ENCODE measurements at places on chromosomes 16 and 17.

DNA sequence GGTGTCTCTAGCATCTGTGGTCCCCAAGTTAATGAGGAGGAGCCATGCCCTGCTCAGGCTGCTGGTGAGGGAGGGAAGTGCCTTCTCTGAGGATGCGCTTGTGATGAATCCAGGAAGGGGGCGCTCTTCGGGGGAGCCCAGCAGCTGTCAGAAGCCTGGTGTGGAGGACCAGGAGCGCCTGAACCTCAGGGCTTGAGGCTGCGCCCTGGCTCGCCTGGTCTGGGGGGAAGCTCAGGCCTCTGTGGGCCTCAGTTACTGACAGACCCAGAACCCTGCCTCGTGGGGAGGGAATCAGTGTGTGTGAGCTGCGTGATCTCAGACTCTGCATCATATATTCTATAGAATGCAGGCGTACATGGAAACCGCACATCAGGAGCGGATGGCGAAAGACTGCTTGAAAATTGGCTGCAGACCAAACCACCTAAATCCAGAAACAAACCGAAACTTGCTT, 126.1 kb downstream of the SEC14L1 start:
- no peak for DNase-seq

GRCh38 chr17:4270736-4271135, 7.0 kb upstream of the ANKFY1 start:
- DNase-seq: no peak

GRCh38 chr17:62802561-62803205, 5.4 kb downstream of the MARCHF10 start:
- no peak for DNase-seq

DNA sequence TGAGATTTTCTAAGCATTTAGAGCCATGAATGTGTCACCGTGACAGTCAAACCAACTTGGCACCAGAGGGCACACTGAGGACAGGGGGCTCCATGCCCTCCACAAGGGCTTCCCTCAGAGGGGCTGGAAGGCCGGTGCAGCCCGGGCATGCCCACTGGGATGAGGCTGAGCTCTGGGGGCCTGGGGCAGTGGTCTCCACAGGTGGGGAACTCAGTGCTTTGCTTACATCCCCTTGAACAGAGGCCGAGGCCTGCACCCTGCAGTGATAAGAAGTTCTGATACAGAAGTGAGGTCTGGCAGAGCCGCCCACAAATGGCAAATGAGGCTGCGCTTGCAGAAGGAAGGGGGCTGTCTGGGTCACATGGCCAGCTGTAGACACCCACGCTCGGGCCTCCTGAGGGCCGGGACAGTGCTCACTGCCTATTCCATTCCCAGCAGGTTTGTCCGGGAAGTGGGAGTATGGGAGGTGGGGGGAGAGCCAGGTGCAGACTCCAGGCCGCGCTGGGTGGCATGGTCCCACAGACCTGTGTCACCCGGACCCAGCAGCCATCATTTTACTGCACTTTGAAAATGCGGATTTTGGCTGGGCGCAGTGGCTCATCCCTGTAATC, 116.8 kb upstream of the CREBBP start:
- DNase-seq: no peak

GRCh38 chr16:48845261-48845660, 235.3 kb upstream of the N4BP1 start:
- no peak for DNase-seq

DNA sequence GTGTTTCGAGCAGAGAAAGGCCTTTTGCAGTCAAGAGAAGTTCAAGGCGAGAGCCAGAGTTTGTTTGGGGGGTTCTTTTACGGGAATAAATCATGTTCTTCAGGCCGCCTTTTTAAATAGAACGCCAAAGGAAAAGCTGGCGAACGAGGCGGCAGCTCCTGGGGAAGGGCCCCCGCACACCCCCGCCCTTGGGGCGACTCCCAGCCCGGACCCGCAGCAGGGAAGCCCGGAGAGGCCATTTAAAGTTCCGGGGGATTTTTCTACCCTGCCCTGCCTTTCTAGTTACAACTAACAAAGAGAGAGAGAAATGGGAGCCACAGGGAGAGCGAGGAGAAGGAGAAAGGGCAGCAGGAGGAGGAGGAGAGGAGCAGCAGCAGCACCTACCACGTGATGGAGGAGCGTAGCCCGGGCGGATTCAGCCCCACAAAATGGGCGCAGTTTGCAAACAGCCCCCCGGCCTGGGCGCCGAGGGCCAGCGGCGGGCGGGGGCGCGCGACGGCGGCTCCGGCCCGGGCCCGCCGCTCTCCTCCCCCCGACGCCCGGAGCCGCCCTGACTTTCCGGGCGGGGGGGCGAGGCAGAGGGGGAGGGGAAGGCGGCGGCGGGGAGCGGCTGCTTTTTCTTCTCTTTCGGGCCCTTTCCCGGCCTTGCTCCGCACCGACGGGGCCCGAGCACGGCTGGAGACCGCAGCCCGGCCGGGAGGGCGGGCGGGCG, 634 bp downstream of the KANSL1 start:
- DNase-seq: peak; percentile 64

DNA sequence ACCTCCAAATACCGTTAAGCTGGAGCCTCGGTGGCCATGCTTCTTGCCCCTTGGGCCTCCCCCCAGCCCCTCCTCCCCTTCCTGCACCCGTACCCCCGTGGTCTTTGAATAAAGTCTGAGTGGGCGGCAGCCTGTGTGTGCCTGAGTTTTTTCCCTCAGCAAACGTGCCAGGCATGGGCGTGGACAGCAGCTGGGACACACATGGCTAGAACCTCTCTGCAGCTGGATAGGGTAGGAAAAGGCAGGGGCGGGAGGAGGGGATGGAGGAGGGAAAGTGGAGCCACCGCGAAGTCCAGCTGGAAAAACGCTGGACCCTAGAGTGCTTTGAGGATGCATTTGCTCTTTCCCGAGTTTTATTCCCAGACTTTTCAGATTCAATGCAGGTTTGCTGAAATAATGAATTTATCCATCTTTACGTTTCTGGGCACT, 928 bp downstream of the HBA1 start:
- DNase-seq: no peak

GRCh38 chr17:41728056-41728455, 6.4 kb downstream of the HAP1 start:
- DNase-seq: no peak

DNA sequence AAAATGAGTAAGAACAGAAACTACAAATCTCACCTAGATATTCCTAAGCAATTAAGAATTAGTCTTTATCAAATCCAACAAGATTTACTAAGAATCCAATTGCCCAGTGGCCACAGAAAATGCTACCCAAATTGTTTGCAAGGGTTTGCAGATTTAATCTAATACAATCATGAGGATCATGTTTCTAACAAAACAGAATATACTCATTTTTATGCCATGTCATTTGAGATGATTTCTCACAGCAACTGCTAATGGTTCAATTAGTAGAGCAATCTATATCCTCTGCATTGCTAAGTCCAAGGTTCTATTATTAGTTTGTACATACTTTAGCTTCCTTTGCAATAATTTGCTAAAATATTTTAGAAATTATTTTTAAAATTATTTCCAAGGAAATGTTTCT, 41.2 kb downstream of the HELZ start:
- no peak for DNase-seq

DNA sequence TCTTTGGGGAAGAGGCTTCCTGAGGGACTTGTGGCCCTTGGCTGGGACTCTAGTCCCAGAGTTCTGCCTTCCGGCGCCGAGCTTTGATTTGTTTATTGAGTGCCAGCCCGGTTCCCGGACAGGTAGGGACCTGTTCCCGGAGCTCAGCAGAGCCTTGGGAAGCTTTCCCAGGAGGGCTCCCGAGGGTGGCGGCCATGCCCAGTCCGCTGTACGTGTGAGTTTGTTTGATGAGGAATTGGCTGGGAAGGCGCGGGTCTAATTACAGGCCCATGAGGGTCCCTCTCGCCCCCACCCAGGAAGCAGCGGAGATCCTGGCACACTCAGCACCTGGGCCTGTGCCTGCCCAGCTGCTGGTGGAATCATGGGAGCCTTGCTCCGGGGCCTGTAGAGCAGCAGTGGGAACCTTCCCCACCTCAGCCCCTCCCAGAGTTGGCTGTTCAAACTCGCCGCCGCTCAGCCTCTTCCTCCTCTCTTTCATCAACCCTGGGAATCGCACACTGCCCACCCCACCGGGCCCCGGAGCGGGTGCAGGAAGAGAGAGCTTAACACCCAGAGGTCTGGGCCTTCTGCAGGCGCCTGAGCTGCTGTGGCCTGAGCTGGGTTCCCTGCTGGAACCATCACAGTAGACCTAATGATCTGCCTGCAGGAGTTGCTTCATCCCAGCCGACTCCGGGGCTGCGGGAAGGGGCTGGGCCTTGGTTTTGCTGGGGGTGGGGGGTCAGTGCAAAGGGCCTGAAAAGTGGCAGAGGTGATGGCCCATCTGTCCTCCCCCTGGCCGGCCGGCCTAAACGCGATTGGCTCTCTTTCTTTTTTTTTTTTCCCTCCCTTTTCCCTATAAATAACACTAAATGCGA, 313.7 kb downstream of the SEC14L1 start:
- no peak for DNase-seq

DNA sequence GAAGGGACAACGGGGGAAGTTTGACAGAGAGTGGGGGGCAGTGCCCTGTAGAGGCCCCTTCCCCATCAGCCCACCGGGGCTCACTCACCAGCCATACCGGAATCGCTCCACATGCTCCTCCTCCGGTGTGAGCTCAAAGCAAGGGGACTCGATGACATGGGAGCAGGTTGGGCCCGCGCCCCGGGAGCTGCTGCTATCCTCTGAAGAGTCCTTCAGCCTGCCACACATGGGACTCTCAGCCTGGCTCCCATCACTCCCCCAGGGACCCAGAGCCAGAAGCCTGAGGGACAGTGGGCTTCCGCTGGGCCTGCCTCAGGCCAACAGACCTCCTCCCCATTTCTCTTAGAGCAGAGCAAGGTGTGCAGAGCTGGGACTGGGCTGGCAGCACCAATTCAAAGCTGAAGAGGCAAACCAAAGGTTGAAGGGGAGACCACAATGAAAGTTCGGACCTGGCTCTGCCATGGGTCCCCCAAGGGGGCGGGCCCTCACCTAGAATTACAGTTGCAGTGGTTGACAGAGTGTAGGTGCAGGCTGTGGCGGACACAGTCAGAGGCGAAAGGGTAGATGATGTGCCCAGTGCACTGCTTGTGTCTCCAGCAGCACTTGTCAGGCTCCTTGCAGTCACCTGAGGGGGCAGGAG, 7.3 kb downstream of the PROCA1 start:
- no peak for DNase-seq

GRCh38 chr16:72878301-72879269, 169.3 kb downstream of the ZFHX3 start:
- DNase-seq: no peak

DNA sequence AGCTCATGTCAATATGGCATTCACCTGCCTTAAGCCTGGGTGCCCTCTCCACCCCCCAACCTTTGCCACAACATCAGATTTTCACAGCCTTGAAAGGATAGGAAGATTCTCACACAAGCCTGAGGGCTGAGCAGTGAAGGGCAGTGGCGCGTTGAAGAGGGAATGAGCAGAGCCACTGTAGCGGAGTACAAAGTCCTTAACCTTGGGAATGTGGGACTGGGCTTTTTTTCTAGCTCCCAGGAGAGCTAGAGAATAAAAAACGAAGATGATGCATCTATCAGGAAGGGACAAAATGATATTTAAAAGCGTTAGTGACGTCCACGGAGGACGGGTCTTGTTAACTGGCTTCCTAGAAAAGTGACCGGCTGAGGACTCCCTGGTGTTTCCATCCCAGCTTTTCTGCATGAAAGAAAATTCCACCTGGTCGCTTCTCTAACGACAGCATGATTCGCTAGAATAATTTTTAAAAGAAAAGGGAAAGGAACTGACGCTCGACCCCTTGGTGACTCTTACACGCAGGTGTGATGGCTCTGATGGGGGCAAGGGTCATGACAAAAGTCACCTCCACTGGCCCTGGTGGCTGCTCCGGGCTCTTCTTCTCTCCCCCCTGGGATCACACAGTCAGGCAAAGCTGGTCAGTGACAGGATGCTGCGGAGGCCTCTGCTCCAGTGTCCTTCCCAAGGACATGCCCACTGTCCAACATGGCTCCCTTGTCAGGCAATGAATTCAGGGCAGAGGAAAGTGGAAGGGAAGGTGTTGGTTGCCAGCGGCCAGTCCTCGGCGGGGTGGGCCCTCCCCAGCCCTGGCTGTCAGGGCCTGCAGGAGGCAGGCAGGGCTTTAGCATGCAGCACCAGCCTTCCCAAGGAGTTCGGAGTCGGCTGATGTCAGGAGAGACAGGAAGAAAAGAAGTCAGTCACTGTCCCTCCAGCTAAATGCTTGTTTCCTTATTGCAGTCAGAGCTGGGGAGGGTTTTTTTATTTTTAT, 58.4 kb upstream of the IRX3 start:
- DNase-seq: no peak

- DNase-seq: no peak
These were observed 27.4 kb downstream of the TMC6 start for GRCh38 chr17:78101112-78101511.

GRCh38 chr17:65287040-65287439, 149.9 kb downstream of the RGS9 start:
- DNase-seq: no peak

GRCh38 chr16:65574326-65574966, 452.6 kb upstream of the CDH11 start:
- DNase-seq: no peak

DNA sequence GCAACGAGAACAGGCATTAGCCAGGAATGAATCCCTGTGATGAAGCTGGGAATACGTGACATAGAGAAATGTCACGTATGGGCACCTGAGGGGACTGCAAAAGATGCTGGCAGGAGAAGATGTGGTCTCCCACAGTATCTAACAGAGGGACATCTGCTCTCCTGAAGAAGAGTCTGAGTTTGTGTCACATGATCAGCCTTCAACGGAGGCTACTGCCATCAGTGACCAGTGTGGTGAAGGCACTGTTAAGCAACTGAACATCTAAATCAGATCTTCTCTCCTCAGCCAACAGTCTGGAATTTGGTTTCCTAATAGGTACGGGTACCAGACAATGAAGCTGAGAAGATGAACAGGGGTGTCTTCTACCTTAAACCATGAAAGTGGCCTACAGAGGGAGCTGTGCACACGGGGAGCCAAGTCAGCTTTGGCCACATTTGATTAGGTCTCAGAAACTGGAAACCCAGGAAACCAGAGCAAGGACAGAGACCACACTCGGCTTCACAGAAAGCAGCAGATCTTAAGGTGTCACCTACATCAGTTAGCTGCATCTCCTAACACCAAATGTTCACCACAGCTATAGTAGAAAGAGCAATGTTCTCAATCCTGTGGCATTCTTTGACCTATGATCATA, 41.8 kb downstream of the BRD7 start:
- no peak for DNase-seq

DNA sequence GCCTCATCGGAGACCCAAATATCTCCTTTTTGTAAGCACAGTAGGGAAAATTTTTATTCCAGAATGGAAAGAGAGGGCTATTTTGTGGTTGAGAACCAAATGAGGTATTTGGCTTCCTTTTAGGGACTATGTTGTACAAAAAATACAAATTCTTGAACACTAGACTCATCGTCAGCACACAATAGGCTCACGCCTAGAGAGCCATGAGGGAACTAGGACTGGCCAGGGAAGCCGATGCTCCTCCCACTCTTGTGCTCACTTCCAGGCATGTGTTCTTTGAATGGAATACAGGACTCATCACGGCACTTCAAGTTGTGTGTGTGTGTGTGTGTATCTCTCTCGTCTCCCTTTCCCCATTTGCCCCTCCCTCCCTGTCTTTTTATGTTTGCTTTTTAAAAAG, 17.8 kb upstream of the BLMH start:
- no peak for DNase-seq

GRCh38 chr17:33551911-33552310, 258.8 kb upstream of the ASIC2 start:
- no peak for DNase-seq

All from urinary bladder (tissue), 4 donors.